Fibroblast of skin of right quadriceps (primary cell): ENCODE measurements at places on chromosomes 2 and 18.
A peak's percentile ranks its signal among the peaks of the same experiment; 100 is the strongest.

DNA sequence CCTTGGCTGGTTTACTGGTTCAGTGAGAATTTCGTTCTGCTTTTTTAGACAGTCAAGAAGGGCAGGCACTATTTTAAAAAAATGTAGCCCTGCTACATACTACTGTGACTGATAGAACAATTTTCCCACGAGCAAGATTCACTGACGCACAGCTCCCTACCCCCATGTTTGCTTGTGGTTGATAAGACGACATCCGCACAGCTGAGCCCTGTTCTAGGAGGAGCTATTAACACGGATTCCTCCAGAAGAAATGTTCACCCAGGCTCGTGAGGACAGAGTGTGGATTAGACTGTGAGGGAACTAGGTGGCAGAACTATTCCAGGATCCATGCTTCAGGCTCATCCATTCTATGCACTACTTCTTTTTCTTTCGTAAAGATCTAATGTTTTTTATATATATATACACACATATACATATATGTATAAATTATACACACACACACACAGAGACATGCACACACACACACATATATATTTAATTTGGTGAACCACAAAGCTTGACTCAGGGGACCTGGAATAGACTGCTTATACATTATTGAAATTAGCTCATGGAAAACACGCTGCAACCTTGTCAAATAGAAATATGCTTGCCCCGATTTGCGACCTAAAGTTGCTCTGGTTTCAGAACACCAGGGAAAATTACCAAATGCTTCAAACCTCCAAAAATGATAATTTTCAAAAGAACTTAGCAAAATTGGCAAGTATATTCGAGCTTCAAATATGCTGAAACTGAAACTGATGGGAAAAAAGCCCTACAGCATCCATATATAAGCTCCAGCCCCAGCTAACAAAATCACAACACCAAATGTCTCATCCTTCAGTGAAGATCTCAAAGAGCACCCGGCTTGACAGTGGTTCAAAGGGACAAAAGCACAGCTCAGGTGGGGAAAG lies 370.4 kb downstream of the SOCS6 start:
- DNase-seq = no peak

DNA sequence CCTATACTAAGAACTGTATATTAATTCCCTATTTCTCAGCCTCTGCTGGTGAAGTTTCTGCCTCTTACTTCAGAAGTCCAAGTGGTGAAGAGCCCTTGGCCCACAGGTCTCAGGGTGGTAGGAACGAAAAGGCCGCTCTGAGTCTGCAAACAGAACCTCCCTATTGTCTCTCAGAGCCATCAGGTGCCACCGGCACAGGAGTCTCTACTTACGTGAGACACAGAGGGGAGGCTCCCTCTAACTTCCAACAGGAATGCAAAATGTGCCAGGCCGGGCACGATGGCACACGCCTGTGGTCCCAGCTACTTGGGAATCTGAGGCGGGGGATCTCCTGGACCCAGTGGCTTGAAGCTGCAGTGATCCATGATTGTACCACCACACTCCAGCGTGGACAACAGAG lies 143.0 kb downstream of the TPO start:
- no peak for DNase-seq

DNA sequence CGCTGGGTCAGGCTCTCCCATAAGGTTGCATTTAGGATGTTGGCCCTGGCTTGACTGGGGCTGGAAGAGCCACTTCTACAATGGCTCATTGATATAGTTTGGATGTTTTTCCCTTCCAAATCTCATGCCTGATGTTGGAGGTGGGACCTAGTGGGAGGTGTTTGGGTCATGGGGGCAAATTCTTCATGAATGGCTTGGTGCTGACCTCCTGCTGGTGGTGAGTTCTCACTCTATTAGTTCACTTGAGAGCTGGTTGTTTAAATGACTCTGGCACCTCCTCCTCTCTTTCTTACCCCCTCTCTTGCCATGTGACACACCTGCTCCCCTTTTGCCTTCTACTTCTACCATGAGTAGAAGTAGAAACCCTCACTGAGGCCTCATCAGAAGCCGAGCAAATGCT lies 20.5 kb downstream of the ACOXL start:
- no peak for DNase-seq

- DNase-seq = peak; percentile 27
Measured at GRCh38 chr2:100423631-100424030, 6.2 kb upstream of the CHST10 start.

GRCh38 chr2:29526587-29527586 lies 394.5 kb downstream of the ALK start:
- DNase-seq = no peak

- no peak for DNase-seq
Measured at GRCh38 chr2:62344472-62344871, 148.6 kb downstream of the B3GNT2 start.

DNA sequence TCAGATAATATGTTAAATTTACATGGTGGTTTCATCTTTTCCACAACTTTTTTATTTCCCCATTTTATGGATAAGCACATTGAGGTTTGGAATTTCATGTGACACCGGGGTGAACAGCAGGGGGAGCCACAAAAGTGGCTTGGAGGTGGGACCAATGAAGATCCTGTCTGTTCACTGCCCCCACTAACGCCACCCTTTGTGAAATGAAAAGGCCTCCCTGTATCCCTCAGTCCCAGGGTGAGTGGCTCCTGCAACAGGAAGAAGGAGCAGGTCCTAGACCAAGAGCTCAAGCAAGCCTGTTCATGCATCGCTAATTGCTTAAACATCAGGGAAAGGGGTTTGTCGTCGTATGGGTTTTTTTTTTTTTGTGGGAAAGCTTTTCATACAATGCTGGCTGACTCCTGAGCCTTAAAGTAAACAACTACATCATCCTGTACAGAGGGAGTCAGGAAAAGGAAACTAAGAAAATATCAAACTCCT lies 267.8 kb upstream of the EPAS1 start:
- peak; percentile 64 for DNase-seq

DNA sequence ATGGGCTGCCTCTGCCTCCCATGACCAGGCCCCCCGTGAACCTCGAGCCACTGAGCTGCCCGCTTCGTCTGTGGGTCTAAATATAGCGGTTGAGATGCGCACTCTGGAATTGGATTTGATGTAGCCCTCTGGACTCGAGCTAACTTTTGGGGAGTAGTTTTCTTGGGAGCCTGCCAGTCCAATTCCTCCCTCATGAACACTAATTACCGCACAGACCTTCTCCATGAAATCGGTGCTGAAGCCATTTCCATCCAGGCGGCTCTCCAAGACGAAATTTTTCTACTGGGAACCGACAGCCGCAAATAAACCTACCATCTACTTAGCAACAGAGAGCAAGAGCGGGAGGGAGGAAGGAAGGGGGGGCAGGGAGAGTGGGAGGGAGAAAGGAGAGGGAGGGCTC lies 63.6 kb downstream of the CELF4 start:
- DNase-seq = no peak
